ENCODE measurements at places on chromosomes 2 and 18.
A peak's percentile ranks its signal among the peaks of the same experiment; 100 is the strongest.

GRCh38 chr2:164954954-164955701 is at the start of gene SLC38A11:
TSS of gene SLC38A11 (minus strand) at chr2:164955525. CDS start at chr2:164955247, 278 bp downstream.
- no peak for DNase-seq

DNA sequence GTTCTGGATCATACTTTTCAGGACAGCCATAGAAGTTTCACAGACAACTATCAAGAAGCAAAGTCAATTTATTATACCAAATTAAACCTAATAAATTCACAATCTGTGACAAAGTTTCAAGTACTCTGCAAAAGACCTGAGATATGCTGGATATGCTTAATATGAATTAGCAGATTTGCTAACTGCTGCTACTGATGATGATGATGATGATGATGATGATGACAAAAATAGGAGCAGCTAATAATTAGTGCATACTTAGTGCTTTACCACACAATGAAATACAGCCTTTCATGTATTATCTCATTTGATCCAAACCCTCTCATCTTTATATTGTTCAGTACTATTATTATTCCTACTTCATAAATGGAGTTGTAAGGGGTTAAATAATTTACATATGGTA is 215.7 kb upstream of the CYP26B1 start:
- no peak for DNase-seq

DNA sequence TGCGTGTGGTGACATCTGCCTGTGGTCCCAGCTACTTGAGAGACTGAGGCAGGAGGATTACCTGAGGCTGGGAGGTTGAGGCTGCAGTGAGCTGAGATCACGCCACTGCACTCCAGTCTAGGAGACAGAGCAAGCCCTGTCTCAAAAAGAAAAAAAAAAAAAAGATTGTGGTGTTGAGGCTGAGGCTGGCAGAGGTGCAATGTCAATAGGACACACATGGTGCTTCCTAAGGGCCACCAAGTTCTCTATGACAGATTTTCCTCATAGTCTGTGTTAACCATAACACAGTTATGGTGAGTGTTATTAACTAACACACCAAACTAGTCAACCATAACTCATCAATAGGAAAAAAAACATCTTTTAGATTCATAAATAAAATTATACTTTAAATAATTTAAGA is 494.4 kb downstream of the TMX3 start:
- no peak for DNase-seq

- DNase-seq: no peak
Measured at GRCh38 chr18:37502036-37502435, 63.6 kb downstream of the CELF4 start.

DNA sequence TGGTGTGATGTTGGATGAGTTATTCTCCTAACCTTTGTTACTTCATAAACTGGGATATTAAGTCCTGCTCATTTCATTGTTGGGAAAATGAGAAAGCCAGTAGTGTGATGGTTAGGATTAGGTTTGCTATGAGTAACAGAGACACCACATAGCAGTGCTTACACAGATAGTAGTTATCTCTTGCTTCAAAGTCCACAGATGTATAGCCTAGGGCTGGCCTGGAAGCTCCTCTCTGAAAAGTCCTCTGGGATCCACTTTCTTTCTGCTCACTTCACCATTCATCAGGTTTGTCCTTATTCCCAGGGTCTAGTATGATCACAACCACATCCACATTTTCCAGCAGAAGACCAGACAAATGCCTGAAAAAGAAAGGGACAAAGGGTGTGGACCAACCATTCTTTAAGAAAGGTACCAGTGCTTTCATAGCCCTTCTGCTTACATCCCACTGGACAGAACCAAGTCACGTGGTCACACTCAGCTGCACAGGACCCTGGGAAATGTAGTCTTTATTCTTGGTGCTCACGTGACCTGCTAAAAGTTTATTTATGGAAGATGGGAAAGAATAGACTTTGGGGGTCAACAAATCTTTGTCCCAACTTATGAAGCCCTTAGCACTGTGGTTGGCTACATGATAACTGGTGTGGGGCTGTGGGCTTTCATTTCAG is 108.9 kb downstream of the INSIG2 start:
- DNase-seq: peak; percentile 42

DNA sequence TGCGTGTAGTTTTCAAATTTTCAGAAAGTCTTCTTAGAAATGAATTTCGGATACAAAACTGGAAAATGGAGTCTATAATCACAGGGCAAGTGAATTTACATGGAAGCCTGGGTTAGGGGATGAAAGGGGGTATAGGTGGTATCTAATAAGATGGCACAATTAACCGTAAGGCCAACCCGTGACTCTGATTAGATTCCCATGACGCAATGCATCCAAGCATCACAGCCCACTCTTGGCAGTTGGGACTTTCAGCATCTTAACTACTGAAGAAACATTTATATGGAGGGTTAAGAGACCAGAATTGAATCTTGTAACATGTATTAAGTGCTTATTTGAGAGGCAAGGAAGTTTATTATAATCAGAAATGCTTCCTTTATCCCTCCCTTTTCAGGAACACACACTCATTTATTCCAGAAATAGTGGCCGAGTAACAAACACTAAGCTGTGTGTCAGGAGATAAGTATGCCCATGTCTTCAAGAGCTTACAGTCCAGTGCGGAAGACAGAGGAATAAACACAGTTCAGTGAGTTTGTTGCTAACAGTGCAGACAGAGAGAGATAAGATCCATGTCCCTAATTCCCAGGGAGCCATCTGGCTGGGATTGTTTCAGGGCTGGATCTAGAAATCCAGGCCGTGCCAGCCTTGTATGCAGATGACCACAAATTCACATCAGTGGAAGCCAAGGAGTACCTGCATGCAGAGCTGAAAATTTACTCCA is 151.2 kb downstream of the ANTXR1 start:
- DNase-seq: no peak

- no peak for DNase-seq
Measured at GRCh38 chr18:61953161-61953560, 60.4 kb upstream of the RNF152 start.

- DNase-seq: no peak
Measured at GRCh38 chr2:56316011-56316410, 132.2 kb downstream of the CCDC85A start.

DNA sequence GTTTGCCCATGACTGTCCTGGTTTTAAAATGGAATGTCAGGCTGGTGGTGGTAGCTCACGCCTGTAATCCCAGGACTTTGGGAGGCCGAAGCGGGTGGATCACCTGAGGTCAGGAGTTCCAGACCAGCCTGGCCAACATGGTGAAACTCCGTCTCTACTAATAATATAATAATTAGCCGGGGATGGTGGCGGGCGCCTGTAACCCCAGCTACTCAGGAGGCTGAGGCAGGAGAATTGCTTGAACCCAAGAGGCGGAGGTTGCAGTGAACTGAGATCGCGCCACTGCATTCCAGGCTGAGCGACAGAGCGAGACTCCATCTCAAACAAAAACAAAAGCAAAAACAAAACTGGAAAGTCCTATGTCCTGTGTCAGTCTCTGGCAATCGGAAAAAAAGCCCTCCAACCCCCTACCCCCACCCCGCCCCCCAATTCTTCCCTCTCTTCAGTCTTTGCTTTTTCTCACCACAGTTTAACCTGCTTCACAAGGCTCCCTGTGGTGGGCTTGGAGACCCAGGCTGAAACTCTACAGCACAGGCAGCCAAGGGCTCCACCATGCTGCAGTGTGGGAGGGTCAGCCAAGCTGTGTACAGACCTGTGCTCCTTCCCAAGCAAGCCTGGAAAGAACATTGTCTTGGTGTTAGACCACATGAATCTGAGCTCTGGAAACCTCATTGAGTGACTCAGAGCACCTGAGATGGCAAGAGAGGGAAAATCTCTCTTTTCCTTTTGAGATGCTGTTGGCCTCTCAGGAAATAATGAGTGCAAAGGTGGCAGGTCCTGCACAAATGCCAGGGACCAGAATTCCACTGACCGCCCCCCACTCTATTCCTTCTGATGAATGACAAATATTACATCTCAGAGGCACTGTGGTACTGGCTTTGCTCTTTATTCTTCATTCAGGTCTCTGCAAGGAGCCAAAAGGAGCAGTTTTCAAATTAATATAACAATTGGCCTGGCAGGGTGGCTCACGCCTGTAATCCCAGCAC is 16.7 kb downstream of the MYCN start:
- no peak for DNase-seq

DNA sequence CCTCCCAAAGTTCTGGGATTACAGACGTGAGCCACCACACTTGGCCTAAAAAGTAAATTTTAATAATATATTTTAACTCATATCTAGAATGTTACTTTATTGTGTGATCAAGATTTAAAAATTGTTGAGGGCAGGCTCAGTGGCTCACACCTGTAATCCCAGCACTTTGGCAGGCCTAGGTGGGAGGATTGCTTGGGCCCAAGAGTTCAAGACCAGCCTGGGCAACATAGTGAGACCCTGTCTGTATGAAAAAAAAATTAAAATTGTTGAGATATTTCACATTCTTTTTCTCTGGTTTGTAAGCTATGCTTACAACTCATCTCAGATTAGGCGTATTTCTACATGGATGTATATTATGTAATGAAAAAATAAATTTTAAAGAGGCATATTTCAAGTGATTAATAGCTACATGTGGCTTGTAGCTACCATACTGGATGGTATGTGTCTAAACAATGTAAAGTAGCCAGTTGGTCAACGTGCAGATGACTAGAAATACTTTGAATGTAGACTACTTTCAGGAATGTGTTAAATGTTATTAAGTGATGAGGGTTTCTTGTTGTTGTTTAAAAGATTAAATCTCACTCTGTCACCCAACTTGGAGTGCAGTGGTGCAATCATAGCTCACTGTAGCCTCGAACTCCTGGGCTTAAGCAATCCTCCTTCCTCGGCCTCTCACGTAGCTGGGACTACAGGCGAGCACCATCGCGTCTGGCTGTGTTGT is 5.9 kb downstream of the RAB10 start:
- DNase-seq: no peak

- no peak for DNase-seq
Measured at GRCh38 chr18:8943900-8944870, 158.3 kb upstream of the NDUFV2 start.

- no peak for DNase-seq
Measured at GRCh38 chr2:184481865-184482264, 116.5 kb upstream of the ZNF804A start.

GRCh38 chr2:219901155-219901554 is 273.7 kb downstream of the SLC4A3 start:
- no peak for DNase-seq

DNA sequence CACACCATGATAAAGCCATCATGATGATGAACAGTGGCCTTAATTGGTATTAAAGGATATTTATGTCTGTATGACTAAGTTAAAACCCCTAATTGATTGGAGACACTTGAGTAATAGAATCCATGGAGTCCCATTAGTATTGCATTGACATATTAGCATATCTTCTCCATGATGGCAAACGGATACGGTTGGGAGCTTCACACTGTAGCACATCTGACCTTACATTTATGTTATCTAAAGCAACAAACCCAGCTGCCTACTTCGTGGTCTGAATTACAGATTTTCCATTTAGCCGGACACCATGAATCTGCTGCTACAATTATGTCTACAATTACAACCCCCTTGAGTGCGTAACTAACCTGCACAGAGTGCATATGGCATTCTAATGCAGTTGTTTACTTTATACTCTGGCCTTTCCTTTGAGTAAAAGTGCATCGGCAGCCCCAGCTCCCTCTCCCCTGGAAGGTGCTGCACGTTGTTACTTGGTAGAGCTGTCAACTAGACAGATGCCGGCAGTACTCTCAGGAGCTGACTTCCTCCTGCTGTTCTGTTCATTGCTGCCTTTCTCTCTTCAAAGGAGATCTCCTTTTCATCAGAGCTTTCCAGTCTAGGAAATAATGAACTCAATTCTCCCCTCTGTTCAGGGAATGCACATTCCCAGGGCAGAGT is 92.1 kb downstream of the LRRC30 start:
- DNase-seq: no peak

DNA sequence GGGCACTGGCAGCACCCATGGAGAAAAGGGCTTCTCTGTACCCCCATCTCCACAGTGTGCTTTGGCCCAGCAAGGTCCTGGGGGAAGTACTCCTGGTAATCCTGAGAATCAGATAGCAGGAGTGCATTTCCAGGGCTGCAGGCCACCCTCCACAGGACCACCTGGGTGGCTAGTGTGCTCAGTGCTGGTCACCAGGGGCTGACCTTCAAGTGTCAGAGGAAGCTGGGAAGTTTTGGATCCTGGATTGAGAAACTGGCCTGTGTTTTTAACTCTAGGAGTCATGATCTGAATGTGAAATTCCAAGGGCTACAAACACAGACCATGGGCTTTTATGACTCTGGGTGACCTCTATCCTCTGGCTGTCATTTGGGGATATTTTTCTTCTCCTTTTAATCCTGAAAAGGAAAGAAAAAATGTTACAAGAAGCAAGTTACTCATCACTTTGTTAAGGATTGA is 9.3 kb downstream of the RHOB start:
- DNase-seq: no peak

- no peak for DNase-seq
Measured at GRCh38 chr2:25252291-25253152, 84.1 kb upstream of the POMC start.

DNA sequence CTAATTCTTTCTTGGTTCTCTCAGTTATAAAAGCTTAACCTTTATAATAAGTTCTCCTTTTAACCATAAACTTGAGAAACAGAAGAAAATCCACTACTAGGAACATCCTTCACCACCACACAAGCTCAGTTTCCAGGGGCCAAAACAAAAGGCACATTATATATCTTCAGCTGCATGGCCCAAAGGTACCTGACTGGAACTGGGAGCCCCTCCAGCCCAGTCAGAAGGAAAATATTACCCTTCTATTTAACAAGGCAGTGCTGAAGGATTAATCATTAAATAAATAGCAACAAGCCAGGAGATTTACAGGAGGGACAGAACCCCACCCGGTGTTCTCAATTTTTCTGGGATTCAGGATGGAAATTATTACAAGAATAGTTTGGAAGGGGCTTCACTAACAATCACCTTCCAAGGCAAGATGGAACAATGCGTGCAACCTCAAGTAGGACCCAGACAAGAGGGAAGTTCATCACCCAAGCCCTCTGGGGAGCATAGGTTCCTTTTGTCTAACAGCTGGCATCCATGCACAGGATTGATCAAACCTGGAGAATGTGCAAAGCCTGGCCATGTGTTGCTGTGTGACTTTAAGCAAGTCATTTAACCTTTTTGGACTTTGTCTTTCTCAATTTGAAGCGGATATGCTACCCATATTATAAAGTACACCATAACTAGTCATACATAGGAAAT is 159.6 kb upstream of the SETBP1 start:
- no peak for DNase-seq

GRCh38 chr2:101032084-101032776 is 30.1 kb downstream of the RPL31 start:
- DNase-seq: no peak

- DNase-seq: no peak
Measured at GRCh38 chr2:55887901-55888624, 35.5 kb downstream of the EFEMP1 start.
